Smooth muscle cell of the umbilical artery (primary cell): ENCODE measurements at places on chromosomes 13 and 19. TPM values are rescaled to one million over a fixed set of nuclear protein-coding genes. Genes with fewer than 3 reads are reported as not detected.

The OR7A5 gene
- not detected in 2 replicates for total RNA-seq

The C3 gene
- total RNA-seq: 3.1 and 60.0 TPM in 2 replicates

The CYP2S1 gene
- 0.89 and 2.1 TPM in 2 replicates for total RNA-seq

The ZNF567 gene
- total RNA-seq: 5.3 and 8.1 TPM in 2 replicates

The RXFP2 gene
- total RNA-seq: not detected in 2 replicates

The ICAM5 gene
- 11.0 and 20.3 TPM in 2 replicates for total RNA-seq

The SPRED3 gene
- 2.1 and 7.3 TPM in 2 replicates for total RNA-seq

The CLIP3 gene
- 14.3 and 22.8 TPM in 2 replicates for total RNA-seq

The ZNF71 gene
- total RNA-seq: 7.7 and 10.5 TPM in 2 replicates

The TMEM272 gene
- total RNA-seq: not detected in 2 replicates

The C1QTNF9 gene
- not detected in 2 replicates for total RNA-seq
